ENCODE measurements at places on chromosomes 7 and 10. TPM values are rescaled to one million over a fixed set of nuclear protein-coding genes. Genes with fewer than 3 reads are reported as not detected.
A peak's percentile ranks its signal among the peaks of the same experiment; 100 is the strongest.

IFT22 gene
- total RNA-seq = 6.6 TPM

ALOX5 gene
- total RNA-seq = 16.9 TPM

DEPP1 gene
- total RNA-seq = 33.4 TPM

ANKRD1 gene
- not detected for total RNA-seq

- DNase-seq = no peak
- no peak overlapping the region for H3K4me3 ChIP-seq
- no peaks in the 10 kb centered on the region for H3K4me1 ChIP-seq
- H3K36me3 ChIP-seq = no peaks in the 10 kb centered on the region
- H3K27me3 ChIP-seq = no peaks in the 10 kb centered on the region
These were observed 137.6 kb upstream of the PRSS1 start for GRCh38 chr7:142611566-142612236.

- H3K36me3 ChIP-seq = no peaks in the 10 kb centered on the region
- DNase-seq = no peak
- no peak overlapping the region for H3K4me3 ChIP-seq
These were observed 150.6 kb downstream of the SDK1 start for GRCh38 chr7:3451701-3452100.

DNA sequence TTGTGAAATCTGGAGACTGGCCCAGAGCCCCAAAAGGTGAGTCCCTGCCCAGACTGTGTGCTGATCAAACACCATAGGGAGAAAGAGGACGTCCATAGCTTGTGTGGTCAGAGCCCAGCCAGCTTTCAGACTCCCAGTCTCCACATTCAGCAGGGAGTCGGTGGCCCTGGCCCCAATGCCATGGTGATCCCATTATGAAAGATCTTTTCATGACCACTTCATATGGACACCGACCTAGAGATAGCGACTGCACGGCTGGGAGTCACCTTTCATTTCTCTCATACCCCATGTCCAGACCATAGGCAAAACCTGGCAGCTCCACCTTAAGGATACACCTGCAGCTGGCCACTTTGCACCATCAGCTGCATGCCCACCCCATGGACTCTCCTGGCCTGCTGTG, 126.4 kb downstream of the ARHGAP22 start:
- H3K27me3 ChIP-seq = no peaks in the 10 kb centered on the region
- no peak overlapping the region for H3K4me3 ChIP-seq
- DNase-seq = peak; percentile 30
- no peaks in the 10 kb centered on the region for H3K36me3 ChIP-seq
- no peaks in the 10 kb centered on the region for H3K4me1 ChIP-seq
- no peak overlapping the region for H3K27ac ChIP-seq

DNA sequence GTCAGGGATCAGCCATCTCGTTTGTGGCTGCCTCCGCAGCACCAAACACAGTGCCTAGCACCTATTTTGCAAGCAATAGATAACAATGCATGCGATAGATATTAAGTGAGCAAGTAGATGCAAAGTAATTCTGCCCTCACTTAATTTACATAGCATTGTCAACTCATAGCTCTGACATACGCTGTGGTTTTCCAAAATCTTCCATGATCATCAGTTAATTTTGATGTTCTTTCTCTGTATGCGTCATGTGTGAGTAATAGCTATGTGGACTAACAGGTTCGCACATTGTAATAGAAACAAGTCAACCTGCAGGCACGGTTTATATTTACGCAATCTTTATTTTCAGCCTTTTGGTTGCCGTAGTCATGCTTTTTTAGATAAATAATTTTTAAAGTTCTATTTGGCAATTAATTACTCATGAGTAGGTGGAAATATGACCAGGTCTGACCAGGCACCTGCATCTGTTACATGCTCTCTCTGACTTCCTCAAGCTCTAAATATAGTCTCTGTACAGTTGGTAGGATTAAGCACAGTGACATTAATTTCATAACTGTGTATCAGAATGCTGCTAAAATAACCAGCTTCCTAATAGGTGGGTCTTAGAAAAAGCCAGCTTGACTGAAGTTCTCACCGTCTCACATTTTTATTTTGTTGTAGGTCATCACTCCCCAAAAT, 13.3 kb downstream of the MAP3K8 start:
- H3K27me3 ChIP-seq = no peaks in the 10 kb centered on the region
- peaks cover 12% of the 10 kb centered on the region for H3K36me3 ChIP-seq
- H3K4me3 ChIP-seq = no peak overlapping the region
- no peak overlapping the region for H3K27ac ChIP-seq
- DNase-seq = no peak

GRCh38 chr7:96728139-96728538, 18.5 kb upstream of the SEM1 start:
- H3K27me3 ChIP-seq = no peaks in the 10 kb centered on the region
- no peak for DNase-seq
- H3K27ac ChIP-seq = no peak overlapping the region

DNA sequence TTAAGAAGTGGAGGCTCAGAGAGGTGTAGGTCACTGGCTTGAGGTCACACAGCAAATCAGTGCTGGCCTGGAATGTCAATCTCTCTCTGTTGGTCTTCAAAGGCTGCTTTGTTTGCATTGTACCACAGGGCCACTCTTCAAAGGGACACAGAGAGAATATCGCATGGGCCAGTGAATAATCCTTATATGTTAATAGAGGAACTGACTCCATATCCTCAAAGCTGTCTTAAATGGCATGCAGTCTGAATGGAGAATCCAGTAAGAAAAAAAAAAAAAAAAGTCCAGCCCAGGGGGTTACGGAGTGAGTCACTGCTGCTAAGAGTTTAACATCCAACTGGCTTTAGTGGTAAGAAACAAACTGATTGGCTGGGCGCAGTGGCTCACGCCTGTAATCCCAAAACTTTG, 54.1 kb downstream of the NRAP start:
- H3K36me3 ChIP-seq = no peaks in the 10 kb centered on the region
- no peaks in the 10 kb centered on the region for H3K27me3 ChIP-seq
- no peak for DNase-seq
- no peak overlapping the region for H3K27ac ChIP-seq
- no peak overlapping the region for H3K4me3 ChIP-seq

- no peak for DNase-seq
- H3K36me3 ChIP-seq = no peaks in the 10 kb centered on the region
- H3K4me1 ChIP-seq = no peaks in the 10 kb centered on the region
- no peak overlapping the region for H3K4me3 ChIP-seq
- H3K27ac ChIP-seq = no peak overlapping the region
These were observed 48.4 kb upstream of the GNA12 start for GRCh38 chr7:2892549-2892948.

DNA sequence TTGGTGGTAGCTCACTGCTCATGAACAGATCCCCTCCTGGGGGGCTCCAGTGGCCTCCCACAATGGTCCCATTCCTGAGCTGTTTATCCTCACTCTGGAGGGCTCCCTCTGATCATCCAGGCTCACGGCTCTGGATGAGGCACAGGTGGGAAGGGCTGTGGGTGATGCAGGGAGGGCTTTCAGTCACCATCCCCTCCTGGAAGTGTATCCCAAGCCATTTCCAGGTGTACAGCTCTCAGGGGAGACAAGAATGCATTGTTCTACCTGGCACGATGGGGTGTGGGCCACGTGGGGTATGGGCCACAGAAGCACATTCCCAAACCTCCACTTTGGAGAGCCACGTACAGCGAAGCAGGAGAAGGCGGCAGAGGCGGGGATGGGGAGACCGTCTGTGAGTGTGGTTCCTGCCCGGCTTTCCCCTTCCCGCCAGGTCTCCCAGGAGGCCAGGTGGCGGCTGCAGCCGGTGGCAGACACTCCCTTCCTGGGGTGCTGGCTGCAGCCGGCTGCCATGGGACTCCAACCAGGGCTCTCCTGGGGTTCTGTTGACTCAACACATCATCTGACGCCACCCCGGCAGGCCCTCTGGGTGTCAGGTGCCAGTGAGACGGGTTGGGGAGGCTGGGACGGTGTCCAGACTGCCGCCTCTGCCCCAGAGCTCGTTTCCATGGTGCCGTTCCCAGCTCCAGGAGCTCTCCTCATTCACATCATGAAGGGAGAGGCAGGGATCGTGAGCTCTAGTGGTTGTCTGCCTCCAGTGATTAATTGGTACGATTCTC, 169.7 kb upstream of the RHEB start:
- no peak for DNase-seq
- peaks cover 2% of the 10 kb centered on the region for H3K4me1 ChIP-seq
- no peak overlapping the region for H3K27ac ChIP-seq
- no peaks in the 10 kb centered on the region for H3K36me3 ChIP-seq
- no peak overlapping the region for H3K4me3 ChIP-seq

DNA sequence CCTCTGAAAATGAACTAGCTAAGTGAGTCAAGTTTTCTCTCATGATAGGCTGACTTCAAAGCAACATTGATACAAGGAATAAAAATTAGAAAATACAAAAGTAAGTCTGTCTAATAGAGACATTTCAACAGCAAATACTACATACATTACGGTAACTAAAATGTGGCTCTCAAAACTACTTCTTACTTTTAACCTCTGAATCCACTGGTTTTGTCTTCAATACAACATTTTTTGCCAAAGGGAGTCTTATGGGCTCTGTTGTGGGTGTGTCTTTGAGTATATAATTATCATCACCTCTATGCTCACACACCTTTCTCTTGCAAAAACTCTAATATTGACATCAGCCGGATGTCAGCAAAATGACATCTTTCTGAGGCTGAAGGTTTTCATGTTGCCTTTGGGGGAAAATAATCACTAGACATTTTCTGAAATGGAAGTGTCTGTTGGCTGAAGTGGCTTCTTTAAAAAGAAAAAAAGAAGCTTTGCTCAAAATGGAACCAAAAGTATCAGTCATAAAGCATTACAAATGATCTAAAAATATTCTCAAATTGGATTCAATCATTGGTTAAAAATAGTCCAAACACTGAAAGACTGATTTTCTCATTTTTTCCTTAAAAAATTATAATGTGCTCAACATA, 41.8 kb upstream of the FAM133B start:
- no peak overlapping the region for H3K4me3 ChIP-seq
- H3K36me3 ChIP-seq = no peaks in the 10 kb centered on the region
- peaks cover 7% of the 10 kb centered on the region for H3K4me1 ChIP-seq
- DNase-seq = no peak
- H3K27me3 ChIP-seq = no peaks in the 10 kb centered on the region
- H3K27ac ChIP-seq = no peak overlapping the region

DNA sequence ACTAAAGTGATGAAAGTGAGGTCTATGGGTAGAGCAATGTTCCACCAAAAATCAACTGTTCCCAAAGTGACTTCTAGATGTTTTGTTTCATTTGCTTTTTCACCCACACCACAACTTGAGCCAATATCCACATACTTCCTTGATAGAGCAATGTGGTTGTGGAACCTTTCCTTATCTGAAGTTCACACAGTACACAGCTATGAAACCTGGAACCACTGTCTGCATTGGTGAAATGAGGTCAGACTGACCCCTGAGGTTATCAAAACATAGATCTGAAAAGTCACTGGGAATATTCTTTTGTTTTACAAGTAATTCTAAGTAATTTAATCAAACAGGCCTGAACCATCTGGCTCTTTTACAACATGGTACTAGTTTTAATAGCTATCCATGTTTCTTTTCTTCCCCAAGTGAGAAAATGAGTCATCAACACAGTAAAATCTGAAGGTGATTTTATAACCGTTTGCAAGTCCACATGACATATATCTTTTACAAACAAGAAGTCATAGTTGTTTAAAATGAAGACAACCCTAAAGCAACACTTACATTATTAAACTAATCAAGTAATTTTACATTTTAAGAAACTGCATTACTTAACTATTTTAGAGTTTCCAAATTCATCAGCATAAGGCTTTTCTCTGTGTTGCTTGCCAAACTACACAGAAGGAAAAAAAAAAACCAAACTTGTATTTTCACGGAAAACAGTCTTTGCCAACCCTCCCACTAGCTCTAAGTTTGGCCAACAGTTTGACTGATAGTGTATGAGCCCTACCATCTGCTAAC, 80.3 kb downstream of the LRRC17 start:
- no peak for DNase-seq
- no peaks in the 10 kb centered on the region for H3K27me3 ChIP-seq
- no peak overlapping the region for H3K27ac ChIP-seq
- no peaks in the 10 kb centered on the region for H3K36me3 ChIP-seq

DNA sequence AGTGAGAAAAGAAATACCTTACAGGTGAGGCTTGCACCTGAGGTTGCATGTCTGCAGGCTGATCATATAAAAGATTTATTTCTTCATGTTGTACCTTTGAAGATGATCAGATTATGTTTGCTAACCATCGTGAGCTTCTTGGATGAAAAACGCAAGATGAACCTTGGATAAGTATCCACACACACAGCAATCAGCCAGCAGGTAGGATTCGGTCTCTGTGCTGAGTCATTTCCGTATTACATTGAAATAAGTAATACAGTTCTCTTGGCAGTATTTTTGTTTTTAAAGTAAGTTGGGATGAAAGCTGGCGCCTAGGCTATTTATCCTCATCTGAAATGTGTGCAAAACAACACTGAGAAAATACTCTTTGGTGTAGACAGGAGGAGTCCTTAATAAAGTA, 109.0 kb upstream of the PRKCQ start:
- no peak overlapping the region for H3K27ac ChIP-seq
- no peak for DNase-seq
- H3K4me1 ChIP-seq = no peaks in the 10 kb centered on the region
- no peak overlapping the region for H3K4me3 ChIP-seq
- H3K36me3 ChIP-seq = no peaks in the 10 kb centered on the region
- no peaks in the 10 kb centered on the region for H3K27me3 ChIP-seq

- no peak for DNase-seq
- H3K27me3 ChIP-seq = no peaks in the 10 kb centered on the region
- no peak overlapping the region for H3K4me3 ChIP-seq
- H3K4me1 ChIP-seq = no peaks in the 10 kb centered on the region
These were observed 31.2 kb downstream of the BMPER start for GRCh38 chr7:33936503-33936902.

GRCh38 chr10:70917226-70917625, 28.9 kb upstream of the PCBD1 start:
- H3K4me3 ChIP-seq = no peak overlapping the region
- no peaks in the 10 kb centered on the region for H3K36me3 ChIP-seq
- H3K4me1 ChIP-seq = no peaks in the 10 kb centered on the region
- no peaks in the 10 kb centered on the region for H3K27me3 ChIP-seq
- DNase-seq = no peak

DNA sequence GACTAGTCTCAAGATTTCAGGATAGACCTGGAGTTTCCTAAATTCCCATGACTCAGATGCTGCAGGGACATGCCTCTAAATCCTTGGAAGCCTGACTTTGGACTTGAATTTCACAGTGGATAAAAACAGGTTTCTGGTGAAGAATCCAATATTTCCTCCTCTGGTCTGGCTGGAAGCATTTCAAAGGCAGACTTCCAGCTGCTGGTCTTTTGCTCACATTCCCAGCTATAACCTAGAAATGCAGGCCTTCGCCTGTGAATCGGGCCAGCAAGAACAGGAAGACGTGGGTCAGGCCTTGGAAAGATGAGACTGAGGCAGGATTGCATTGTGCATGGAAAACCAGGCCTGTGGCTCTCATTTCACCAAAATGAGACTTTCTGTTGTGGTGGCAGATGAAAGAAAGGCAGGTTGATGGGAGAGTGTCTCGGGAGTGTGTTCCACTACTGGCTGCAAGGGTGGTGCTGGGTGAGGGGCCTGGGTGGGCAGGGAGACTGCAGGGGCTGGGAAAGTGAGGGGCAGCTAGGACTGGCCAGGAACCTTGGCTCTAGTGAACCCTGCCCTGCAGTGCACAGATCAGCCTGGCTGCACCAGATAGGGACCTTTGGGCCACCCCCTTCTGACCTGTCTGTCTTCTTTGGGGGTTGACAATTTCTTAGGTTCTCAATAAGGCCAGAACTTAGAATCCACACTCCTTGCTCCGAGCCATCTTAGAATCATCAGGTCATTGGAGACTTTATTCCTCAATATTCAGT, 488.8 kb upstream of the MKI67 start:
- no peaks in the 10 kb centered on the region for H3K36me3 ChIP-seq
- H3K27ac ChIP-seq = no peak overlapping the region
- H3K4me3 ChIP-seq = no peak overlapping the region
- H3K4me1 ChIP-seq = no peaks in the 10 kb centered on the region
- peak; percentile 10 for DNase-seq
